ENCODE measurements at places on chromosomes 1 and 21. TPM values are rescaled to one million over a fixed set of nuclear protein-coding genes. Genes with fewer than 3 reads are reported as not detected.

C1orf87 gene
- not detected for total RNA-seq

FCRL1 gene
- not detected for total RNA-seq

APCS gene
- not detected for total RNA-seq

CYP4Z1 gene
- not detected for total RNA-seq

KRTAP24-1 gene
- total RNA-seq: not detected

LCE1D gene
- total RNA-seq: not detected

SLC5A9 gene
- total RNA-seq: not detected

HRNR gene
- not detected for total RNA-seq

TMEM79 gene
- total RNA-seq: 1.3 TPM

ST6GALNAC3 gene
- 2.5 TPM for total RNA-seq

BARHL2 gene
- not detected for total RNA-seq

MYOG gene
- not detected for total RNA-seq

KCNJ9 gene
- total RNA-seq: not detected

PTPRU gene
- 33.2 TPM for total RNA-seq

PIAS3 gene
- total RNA-seq: 17.6 TPM

KRTAP22-2 gene
- total RNA-seq: not detected

TCP10L gene
- 0.46 TPM for total RNA-seq

WASF2 gene
- total RNA-seq: 36.5 TPM

Data from smooth muscle cell of the umbilical artery (primary cell).